Neural crest cell (in vitro differentiated cells): ENCODE measurements at places on chromosomes 12 and 14.

GRCh38 chr12:24398605-24399004 lies 449.1 kb upstream of the SOX5 start:
- no peak for DNase-seq

DNA sequence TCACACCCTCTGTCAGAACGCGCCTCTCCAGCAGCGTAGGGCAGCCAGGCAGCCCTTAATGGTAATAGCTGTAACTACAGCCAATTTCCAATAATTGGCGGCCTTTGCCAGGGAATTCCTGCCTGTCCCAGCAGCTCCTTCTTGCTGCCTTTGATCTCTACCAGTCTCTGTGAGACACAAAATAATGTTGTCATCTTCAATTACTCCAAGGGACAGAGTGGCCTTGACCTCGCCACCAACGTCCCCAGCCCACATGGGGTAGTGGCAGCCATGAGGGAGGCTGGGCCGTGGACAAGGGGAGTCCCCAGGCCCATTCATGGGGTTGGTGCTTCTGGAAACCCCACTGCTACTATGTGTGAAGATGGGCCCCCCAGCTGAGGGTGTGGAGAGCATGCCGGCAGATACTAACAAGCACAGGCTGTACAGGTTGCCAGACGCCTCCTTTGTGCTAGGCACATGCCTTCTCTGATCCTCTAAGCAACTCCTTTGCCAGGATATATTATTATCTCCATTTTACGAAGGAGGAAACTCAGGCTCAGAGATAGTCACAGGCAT lies 17.4 kb upstream of the CLMN start:
- DNase-seq, result no peak

DNA sequence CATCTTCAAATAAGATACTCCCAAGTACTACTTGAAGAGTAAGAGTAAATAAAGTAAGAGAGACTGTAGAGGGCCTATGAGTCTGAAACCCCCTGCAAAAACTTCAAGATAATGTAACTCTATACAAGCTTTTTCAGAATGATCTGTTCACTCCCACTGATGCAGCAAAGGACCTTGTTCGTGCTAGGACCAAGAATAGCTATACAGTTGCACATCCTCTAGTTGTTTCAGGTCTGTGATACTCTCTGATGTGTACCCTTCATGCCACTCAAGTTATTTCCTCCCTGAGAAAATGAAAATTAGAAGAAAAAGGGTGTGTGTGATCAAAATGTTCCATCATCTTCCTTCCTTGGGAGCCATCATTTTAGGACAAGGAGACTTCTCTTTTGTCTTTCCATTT lies 204.4 kb downstream of the ALX1 start:
- DNase-seq, result no peak

GRCh38 chr12:52310622-52311284 lies 10.4 kb downstream of the KRT83 start:
- DNase-seq, result no peak

DNA sequence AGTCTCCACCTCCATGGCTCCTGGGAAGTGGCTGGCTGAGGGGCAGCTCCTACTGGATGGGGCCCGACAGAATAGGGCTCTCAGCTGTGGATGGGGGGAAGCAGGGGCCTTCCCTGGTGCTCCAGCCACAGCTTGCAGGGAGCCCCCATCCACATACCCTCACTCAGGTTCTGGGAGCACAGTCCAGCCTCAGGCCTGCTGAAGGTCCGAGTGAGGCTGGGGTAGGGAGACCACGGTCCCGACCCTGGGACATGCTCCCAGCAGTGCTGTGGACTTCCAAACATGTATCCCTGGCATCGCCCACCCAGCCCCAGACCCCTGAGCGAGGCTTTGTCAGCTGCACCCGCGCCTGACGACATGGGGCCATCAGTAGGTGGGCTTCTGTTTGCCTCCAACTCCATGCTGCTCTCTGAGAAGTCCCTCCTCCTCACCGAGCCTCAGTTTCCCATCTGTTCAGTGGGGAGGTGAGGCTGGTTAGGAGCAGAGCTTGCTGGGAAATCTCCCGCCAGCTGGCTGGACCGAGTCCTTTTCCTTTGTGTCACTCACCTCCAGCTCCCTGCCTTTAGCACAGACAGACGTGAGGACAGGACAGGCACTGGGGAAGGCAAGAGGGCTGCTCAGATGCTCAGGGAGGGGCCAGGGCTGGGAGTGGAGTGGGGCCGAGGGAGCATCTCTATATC lies 9.1 kb upstream of the ATG101 start:
- DNase-seq, result no peak

GRCh38 chr12:2287151-2287550 lies 234.4 kb downstream of the CACNA1C start:
- no peak for DNase-seq

- DNase-seq, result no peak
These were observed 85.6 kb downstream of the GALNT9 start for GRCh38 chr12:132243596-132244310.

GRCh38 chr14:86892152-86892956 lies 1100.6 kb downstream of the GALC start:
- DNase-seq, result no peak

DNA sequence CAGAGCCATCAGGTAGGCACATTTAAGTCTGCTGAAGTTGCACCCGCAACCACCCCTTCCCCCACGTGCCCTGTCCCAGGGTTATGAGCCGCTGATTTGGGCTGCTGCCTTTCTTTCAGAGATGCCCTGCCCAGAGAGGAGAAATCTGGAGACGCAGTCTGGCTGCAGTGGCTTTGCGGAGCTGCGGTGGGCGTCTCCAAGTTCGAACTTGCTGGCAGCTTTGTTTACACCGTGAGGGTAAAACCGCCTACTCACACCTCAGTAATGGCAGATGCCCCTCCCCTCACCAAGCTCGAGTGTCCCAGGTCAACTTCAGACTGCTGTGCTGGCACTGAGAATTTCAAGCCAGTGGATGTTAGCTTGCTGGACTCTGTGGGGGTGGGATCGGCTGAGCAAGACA lies 14.7 kb downstream of the PTCSC3 start:
- no peak for DNase-seq

DNA sequence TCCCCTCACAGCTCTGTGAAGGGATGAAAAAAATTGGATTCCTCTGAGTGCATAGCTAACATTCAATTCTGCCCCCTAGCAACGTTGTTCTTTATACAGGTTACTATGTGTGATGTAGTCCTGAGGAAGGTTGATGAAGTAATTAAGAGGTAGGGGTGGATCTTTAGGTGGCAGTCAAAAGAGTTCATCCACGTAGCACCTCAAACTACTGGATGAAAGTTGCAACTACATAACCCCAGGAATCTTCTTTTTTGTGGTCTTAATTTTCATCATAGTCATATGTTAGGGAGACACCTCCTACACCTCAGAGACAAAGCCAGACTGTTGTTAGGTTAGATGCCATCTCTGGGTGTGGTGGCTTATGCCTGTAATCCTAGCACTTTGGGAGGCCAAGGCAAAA lies 10.2 kb upstream of the NFE2 start:
- no peak for DNase-seq

GRCh38 chr14:105411985-105412770 lies 7.4 kb upstream of the MTA1 start:
- DNase-seq, result no peak

DNA sequence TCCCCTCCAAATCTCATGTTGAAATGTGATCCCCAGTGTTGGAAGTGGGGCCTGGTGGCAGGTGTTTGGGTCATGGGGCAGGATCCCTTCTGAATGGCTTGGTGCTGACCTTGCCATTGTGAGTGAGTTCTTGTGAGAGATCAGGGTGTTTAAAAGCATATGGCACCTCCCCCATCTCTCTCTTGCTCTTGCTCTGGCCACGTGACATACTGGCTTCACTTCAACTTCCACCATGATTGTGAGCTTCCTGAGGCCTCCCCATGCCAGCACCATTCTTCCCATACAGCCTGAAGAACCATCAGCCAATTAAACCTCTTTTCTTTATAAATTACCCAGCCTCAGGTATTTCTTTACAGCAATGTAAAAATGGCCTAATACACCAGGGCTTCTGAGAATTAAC lies 79.8 kb upstream of the C14orf132 start:
- DNase-seq, result no peak

DNA sequence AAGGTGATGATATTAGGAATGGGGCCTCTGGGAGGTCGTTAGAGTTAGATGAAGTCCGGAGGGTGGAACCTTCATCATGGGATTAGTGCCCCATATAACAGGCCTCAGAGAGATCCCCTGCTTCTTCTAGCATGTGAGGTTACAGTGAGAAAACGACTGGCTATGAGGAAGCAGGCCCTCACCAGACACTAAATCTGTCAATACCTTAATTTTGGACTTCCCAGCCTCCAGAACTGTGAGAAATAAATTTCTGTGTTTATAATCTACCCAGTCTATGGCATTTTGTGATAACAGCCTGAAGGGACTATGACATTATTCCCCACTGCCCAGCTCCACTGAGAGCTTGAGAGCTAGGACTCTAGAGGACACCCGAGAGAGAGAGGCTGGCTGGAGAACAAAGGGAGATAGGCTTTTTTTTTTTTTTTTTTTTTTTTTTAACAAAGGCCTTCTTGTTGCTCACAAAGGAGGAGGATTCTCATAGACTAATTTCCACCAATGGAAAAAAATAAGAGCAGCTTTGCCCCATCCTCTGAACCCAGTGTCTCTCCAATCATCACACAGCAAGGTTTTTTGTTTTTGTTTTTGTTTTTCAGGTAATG lies 87.8 kb upstream of the EEA1 start:
- DNase-seq, result no peak

DNA sequence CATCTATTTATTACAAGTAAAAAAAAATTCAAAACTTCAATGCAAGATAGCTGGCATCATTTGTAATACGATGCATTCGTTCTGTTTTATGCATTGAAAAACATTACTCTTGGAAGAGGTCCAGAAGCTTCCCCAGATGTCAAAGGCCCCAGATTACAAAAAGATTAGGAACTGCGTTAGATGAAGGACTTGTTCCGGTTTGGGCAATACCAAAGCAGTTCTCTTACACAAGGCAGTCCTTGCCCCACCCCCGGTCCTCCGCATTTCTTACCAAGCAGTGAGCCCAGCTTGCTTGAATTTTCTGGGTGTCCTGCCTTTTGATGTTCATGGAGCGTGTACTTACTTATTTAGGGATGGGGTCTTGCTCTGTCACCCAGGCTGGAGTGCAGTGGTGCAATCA lies 4.8 kb upstream of the HVCN1 start:
- DNase-seq, result no peak

DNA sequence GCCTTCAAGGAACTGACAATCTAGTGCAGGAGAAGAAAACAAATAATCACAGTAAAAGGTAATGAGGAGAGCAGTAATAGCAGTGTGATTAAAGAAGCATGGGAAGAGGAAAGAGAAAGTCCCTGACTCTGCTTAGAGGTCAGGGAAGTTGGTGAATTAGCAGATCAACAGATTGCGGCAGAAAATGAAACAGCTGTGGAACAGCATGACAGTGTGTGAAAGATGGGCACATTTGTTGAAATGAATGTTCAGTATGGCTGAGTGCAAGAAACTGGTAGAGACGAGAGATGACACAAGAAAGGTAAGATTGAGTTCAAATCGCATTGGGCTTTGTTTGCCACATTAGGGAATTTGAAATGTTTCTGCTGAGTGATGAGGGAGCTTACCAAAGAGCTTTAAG lies 63.7 kb upstream of the RASSF8 start:
- no peak for DNase-seq

GRCh38 chr12:51246254-51246853 lies 7.7 kb downstream of the DAZAP2 start:
- no peak for DNase-seq

DNA sequence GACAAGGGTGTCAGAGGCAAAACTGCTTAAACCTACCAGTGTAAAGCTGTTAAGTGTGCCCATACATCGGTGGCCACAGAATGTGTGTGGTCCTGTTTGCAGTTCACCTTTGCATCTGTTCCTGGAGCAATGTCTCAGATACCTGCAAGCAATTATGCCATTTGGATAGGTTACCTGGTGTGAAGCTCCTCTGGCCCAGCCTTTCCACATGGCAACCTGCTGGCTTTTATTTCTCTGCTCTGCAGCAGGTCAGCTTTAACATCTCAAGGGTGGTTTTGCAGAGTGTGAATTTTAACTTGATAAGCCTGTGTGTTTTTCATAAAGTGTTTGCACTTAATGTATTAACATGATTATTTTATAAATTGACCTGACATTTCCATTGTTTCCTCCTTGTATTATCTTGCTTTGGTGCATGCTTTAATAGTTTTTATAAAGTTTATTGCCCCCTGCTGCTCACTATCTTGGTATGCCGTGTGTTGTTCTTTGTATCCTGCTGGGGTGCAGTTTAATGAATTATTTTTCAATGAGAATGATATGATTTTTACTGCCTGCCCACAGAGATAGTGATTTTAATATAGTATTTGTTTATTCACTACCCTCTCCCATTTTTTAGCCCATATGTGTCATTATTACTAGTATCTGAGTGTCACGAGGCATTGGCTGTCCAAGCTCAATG lies 403.8 kb downstream of the NPAS3 start:
- no peak for DNase-seq

DNA sequence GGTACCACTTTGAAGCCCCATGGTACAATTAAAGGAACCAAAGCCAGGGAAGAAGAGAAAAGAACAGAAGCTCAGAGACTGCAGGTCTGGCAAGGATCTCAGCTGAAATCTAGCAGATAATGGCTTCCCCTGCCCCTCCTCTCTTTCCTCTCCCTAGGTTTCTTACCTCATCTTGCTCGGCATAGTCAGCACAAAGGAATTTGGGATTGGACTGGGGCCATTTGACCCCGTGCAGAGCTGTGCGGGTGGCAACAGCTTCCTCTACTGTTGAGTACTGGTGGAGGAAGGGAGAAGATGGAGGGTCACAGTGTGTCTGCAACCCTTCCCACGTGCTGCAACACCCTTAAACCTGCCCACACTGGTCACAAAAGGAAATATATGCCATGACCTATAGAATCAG lies 4.7 kb upstream of the CDH24 start:
- DNase-seq, result no peak

GRCh38 chr14:26204728-26205479 lies 392.9 kb downstream of the NOVA1 start:
- peak; percentile 40 for DNase-seq

GRCh38 chr12:122166422-122167349 lies 7.3 kb downstream of the IL31 start:
- no peak for DNase-seq

DNA sequence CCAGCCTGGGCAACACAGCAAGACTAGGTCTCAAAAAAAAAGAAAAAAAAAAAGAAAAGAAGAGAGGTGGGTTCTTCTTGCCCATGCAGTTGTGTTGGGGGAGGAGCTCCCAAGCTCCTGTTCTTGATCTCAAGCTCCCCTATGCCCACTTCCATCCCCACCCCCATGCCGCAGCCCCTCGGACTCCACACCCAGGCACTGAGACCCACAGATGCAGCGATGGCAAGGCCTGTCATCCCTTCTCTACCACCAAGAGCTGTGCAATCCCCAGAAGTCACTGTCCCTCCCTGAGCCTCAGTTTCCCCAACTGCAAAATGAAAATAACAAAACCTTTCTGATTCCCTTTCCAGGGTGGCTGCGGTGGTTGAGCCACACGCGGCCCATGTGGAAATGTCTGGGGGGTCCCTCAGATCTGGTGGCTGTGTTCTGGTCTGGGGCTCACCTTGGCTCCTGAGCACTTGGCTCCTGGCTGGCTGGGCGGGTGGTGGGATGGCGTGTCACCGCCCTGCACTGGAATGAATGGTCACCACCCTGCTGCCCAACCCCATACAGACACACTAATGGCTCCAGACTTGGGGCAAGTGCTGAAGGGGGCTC lies 22.6 kb upstream of the KIF26A start:
- no peak for DNase-seq
